ENCODE measurements at places on chromosomes 11 and 22.

DNA sequence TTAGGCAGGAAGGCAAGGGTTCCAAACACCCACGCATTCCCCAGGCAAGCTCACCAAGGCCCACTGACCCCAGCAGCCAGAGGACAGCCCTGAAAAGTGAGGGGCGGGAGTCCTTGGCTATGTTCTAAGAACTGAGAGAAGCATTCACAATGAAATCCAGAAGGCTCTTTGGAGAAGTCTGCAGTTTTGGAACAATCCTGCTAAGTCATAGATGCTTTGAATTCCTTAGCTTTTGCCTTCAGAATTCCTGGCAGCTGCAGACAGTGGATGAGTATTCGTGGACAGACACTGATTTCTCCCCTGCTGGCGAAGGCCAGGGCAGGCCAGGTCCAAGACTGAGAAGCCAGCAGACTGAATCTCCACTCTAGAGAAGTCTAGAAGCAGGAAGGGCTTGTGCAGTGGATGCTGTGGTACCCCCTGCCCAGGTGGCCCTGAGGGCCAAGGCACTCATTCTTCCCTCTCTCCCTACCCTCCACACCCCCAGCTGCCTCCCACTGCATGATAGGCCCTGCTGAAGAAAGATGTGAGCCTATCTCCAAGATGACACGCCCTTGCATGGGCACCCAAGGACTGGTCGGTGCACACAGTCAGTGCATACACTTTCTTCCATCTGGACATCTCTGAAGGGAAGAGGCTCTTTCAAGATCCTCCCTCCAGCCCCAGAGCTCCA, 133.2 kb upstream of the TEAD1 start:
- no peak for DNase-seq

DNA sequence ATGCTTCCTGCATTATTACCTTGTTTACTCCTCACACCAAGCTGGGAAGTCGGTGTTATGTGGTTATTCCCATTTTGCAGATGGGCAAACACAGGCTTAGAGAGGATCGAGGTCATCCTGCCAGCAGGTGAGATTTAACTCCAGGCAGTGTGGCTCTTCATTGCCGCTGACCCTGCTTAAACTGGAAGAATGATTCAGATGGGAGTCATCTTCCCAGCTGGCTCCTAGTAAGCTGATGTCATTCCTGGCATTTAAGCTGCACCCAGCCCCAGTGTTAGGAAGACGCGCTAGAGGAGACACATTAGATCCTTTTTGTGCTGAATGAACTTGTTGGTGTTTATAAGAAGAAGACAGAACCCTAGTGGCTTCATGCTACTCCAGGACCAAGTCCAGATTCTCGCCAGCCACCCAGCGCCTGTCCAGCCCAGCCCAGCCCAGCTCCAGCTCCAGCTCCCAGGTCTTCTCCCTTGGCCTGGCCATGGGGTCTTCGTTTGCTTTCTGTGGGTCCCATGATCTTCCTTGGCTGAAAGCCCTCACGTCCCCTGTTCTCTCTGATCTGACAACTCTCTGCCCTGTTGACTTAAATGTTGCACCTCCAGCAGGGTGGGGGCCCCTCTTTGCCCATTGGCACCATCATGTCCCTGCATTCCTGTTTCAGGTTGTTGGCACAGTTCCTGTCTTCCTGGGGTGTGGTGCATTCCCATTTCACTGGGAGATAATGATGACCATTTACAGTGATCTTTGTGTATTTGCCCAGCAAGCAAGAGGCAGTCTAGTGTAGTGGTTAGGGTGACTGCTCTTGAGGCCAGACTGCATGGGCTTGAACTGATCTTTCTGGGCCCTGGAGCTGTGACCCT, 13.6 kb downstream of the PARVB start:
- no peak for DNase-seq

DNA sequence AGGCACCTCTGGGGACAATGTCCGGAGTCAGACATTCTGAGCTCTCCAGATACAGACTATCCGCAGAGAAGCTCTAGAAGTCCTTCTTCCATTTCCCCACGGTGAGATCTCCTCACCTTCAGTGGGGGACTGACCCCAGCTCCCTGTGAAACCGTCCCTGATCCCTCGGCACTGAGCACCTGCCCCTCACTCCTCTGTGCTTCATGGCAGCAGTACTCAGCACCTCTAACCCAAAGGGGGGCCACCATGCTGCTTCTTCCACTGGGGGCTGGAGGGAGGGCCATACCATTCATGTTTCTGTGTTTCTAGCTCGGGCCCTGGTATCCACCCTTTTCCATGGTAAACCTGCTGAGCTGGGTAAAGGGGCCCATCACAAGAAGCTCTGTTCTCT, 321.7 kb downstream of the BRD1 start:
- no peak for DNase-seq

GRCh38 chr11:117605331-117605730, 191.7 kb downstream of the DSCAML1 start:
- DNase-seq, result no peak

GRCh38 chr11:11445441-11446185, 92.6 kb upstream of the CSNK2A3 start:
- DNase-seq, result no peak

DNA sequence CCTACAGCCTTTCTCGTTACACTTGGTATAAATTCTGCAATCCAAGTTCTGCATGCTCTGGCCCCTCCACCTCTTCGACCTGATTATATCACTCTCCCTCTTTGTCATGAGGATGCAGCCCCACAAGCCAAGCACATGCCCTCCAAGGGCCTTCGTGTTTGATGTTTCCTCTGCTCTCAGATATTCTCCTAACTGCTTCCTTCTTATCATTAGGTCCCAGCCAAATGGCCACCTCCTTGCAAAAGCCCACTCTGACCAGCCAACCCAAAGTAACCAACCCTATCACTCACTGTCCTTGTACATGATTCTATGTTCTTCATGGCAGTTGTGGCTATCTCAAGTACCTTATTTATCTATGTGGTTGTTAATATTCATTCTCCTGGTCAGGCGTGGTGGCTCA, 38.3 kb upstream of the LRRC55 start:
- DNase-seq, result no peak

GRCh38 chr22:49447837-49448236, 379.8 kb downstream of the BRD1 start:
- DNase-seq, result no peak

DNA sequence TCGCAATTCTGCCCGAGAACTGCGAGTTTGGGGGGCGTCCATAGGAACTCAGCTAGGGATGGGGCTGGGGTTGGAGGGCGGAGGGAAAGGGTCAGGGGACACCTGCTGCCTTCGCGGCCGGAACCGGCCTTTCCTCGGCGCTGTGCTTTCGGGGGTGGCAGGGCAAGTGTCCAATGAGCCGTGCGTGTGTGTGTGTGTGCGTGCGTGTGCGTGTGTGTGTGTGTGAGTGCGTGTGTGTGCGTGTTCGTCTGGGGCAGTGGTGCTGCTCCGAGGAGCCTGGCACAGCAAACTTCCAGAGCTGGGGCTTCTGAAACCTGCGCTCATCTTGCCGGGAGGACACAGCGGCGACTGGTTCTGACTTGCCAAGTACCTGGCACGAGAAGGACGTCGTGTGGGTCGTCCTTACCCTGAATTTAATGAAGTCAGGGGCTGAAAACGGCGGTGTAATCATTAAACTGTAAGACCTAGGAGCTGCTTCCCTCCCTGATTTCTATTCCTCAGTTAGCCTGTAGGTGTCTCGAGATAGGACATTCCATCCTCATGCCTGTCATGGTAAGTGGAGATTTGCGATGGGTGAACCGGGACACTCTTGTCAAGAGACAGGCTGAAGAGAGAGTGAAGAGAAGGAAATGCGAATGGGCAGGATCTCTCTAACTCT, 27.0 kb upstream of the AMOTL1 start:
- peak; percentile 73 for DNase-seq

- DNase-seq, result no peak
These were observed 204.4 kb upstream of the SORL1-AS1 start for GRCh38 chr11:121657146-121657545.

- DNase-seq, result peak; percentile 27
These were observed 435 bp upstream of the TAF6L start for GRCh38 chr11:62770778-62771143.

GRCh38 chr11:65911682-65912568, 6.9 kb downstream of the C11orf68 start:
- DNase-seq, result peak; percentile 72

- DNase-seq, result no peak
These were observed 1.6 kb upstream of the TMEM109 start for GRCh38 chr11:60912223-60912850.

- DNase-seq, result no peak
These were observed 23.6 kb downstream of the RPS6KA4 start for GRCh38 chr11:64382586-64382985.

DNA sequence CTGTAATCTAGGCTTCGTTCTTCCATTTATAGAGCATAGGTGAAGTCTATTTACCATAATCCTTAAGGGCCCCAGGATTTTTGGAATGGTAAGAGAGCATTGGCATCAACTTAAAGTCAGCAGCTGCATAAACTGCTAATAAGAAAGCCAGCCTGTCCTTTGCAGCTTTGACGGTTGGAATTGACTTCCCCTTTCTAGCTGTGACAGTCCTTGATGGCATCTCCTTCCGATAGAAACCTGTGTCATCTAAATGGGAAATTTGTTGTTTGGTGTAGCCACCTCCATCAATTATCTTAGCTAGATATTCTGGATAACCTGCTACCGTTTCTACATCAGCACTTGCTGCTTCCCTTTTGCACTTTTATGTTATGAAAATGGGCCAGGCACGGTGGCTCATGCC, 58.0 kb upstream of the GLYATL1B start:
- no peak for DNase-seq

GRCh38 chr11:27839226-27839913, 139.1 kb upstream of the BDNF start:
- no peak for DNase-seq

DNA sequence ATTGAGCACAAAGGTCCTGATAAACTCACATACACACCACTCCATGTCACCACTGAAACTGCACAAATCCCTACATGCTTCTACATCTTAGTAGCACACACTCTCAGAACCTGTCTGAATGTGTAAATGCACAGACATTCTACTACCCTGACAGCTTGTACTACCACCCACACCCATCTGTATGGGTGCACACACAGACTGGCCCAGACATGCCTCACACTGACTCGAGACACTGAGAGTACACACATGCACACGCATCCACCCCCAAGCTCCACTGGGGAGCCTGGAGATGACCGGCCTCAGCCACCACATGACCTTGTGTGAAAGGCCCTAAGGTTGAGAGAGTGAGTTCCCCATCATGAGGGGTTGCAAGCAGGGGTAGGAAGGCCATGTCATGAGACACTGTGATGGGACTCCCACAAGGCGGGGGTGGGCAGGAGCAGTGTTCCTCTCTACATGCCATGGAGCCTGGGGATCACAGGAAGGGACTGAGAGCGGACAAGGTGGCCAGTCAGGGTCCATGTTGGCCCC, 28.1 kb downstream of the ARAP1 start:
- no peak for DNase-seq

DNA sequence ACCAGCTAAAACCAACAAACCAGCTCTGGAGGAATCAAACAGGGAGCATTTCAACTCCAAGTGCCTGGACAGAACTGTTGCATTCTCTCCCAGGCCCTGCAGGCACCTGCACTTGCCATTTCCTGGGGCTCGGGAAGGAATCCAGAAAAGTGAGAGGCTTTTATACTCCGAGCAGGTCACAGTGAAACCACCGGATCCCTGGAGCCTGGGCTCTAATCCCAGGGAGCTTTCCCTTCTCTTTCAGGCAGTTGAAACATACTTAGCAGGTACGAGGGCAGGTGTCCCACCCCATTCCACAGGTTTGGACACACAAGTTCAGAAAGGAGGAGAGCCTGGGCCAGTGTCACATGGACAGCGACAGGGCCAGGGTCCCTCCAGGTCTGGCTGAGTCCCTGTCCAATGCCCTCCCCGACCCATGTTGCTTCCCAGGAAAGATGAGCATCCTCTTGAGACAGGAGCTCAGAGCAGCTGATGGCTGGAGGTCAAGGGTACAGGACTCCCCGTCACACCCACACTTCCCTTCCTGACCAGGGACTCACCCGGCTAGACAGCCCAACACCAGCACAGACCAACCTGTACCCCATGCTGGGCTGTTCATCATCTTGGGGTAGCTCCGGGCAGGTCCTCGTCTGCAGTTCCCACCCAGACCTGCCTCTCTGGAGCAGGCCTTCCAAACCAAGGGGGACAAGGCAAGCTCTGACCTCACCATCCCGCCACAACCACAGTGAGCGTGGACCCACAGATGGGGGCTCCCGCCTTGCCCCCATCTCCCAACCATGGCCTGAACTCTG, 49.9 kb upstream of the CD5 start:
- no peak for DNase-seq

DNA sequence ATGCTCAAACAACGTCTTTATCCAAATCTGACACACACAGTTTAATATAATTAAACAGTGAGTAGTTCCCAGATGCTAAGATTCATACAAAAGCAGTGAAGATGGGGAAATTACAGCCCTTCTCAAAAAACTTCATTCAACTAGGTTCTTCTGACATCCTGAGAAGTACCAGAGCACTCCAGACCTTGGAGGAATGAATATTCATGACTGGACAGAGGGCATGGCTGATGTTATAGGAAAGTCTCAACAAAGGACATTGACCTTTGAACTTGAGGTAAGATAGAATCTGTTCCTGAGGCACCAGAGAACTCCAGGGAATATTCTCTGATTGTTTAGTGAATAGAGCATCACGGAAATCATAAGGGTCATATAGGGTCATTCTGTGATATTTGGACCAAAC, 106.4 kb upstream of the SLC5A12 start:
- DNase-seq, result no peak

DNA sequence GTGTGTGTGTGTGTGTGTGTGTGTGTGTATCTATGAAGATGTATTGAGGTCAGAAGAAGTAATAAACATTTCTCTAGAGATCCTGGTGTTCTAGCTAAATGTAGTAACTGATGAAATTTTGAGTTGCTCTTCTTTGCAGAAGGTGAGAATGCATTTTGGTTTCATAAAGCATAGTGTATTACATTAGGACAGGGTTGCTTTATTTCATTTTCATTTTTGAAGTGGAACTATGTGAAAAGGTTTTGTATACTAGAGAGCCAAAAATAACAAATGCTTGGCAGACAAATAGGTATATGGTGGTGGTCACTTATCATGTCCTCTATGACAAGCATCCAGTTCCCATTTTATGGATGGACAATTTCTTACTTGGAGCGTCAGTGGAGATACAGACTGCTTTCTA, 99.0 kb downstream of the CASP12 start:
- DNase-seq, result no peak

DNA sequence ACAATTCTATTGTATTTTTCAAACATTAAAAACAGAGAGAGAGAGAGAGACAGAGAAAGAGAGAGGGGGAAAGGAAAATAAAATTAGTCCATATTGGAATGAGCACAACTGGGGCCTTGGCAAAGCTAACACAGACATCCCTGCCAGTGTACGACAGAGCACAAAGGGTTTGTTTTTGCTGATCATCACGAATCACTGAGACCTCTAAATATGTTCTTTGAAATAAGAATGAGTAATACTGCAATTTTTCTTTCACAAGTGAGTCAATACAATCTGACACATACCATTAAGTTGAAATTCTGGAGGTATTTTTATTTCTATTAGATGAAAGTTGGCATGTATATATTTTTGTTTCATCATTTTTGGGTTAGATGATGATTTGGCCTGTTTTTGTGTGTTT, 27.0 kb upstream of the LRRC4C start:
- DNase-seq, result no peak

- peak; percentile 45 for DNase-seq
These were observed 16.4 kb downstream of the TOM1 start for GRCh38 chr22:35315855-35316745.

Data from COR-L47 (cell line).